ENCODE measurements at places on chromosomes 3 and 15.

GRCh38 chr15:68581725-68582124 lies 2.9 kb downstream of the CORO2B start:
- DNase-seq, result no peak

DNA sequence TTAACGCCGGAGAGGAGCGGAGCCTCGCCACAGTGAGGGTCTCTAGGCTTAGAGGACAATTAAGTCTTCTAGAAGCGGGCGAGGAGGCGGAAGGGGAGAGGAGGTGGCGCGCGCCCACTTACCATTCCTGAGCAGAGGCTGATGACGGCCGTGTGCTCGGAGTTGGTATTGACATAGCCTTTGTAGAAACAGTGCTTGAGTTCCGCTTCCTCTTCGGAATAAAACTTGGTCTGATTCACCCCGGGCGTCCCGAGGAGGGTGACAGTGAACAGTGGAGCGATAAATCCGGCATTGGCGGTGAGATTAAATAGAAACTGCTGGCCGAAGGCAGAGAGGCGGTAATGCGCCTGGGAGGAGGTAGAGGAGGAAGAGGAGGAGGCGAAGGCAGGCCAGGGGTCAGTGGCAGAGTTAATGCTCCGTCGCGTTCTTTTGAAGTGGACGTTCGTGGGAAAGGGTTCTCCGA lies 1.3 kb downstream of the ADAMTS9 start:
- no peak for DNase-seq

- no peak for DNase-seq
Observed at GRCh38 chr3:50381383-50381782, 22.1 kb upstream of the TMEM115 start.

DNA sequence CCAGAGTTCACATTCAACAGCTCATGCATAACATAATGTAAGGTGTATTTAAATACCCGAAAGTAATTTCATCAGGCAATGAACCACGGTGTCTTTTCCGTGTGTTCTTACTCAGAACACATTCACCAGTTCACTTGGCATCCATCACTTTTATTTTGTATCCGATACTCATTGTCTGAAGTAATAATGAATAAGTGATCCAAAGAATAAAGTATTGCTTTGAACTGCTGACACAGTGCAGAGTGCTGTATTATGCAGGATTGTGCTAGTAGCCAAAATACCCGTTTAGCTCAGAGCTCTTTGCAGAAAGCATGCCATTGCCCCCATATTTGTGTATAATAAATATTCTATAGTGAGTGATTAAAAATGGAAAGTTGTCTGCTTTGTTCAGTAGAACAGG lies 460.9 kb upstream of the KCNMB2 start:
- DNase-seq, result no peak

GRCh38 chr15:73024168-73024567 lies 28.1 kb upstream of the NEO1 start:
- DNase-seq, result no peak

GRCh38 chr3:155001289-155002010 lies 78.7 kb upstream of the MME start:
- DNase-seq, result no peak

- DNase-seq, result no peak
Observed at GRCh38 chr15:92885224-92886041, 14.7 kb upstream of the CHD2 start.

GRCh38 chr3:119211193-119211592 lies 29.5 kb downstream of the B4GALT4 start:
- DNase-seq, result no peak

- no peak for DNase-seq
Observed at GRCh38 chr3:116280130-116280740, 165.1 kb downstream of the LSAMP start.

- no peak for DNase-seq
Observed at GRCh38 chr3:179174898-179175297, 26.7 kb downstream of the PIK3CA start.

DNA sequence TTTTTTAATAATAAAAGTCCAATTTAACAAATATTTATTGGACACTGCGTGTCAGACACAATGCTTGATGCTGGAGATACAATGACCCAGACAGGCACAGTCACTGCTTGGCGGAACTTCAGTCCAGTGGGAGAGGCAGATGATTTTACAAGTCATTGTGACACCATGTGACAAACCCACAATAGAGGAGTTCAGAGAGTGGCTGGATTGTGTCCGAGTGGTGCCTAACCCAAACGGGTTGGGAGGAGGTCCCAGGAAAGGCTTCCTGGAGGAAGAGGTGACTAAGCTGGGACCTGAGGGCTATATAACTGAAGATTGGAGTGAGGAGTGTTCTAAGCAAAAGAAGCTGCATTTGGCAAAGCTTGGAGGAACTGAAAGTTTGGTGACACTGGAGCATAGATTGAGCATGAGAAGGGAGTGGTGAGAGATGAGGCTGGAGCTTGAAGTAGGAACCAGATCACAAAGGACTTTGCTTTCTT lies 41.4 kb downstream of the CRTC3 start:
- no peak for DNase-seq

DNA sequence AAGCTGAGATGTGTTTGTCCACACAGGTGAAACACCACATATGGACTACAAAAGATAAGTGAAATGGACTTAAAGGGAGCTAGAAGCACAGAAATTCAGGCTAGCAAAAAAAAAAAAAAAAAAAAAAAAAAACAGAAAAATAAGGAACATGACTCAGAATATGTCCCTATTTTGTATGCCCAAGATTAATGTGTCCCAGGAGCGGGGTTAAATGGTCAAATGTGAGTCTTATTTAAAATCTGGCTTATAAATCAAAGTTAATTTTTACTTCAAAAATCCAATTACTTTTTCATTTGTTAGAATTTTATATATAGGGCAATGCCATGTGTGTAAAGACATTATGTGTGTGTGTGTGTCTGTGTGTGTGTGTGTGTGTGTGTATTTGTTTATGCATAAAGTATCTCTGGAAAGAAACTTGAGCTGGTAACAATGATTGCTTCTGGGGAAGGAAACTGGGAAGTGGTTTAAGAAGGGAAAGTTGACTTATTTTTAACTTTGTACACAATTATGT lies 986.5 kb downstream of the ROBO2 start:
- no peak for DNase-seq

DNA sequence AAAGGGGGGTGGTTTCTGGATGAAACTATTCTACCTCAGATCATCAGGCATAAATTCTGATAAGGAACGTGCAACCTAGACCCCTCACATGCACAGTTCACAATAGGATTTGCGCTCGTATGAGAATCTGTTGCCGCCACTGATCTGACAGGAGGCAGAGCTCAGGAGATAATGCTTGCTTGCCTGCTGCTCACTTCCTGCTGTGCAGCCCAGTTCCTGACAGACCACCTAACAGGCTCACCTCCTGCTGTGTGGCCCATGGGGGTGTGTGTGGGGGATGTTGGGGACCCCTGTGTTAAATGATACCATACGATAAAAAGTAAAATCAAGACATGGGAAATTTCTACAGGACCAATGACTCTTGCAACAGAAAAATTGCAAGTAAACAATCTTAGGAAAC lies 24.0 kb downstream of the CP start:
- DNase-seq, result no peak

- no peak for DNase-seq
Observed at GRCh38 chr3:38603731-38604131, 45.8 kb downstream of the SCN5A start.

DNA sequence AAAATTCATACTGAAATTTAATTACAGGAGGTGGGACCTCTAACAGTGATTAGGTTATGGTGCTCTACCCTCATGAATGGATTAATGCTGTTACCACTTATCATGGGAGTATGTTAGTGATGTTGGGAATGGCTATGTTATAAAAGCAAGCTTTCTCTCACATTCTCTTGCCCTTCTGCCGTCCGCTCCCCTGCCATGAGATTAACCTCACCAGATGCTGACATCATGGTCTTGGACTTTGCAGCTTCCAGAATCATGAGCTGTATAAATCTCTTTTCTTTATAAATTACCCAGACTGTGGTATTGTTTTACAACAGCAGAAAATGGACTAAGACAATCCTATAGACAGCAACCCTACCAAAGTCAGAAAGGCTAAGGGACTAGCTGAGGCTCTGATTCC lies 884.8 kb downstream of the FHIT start:
- DNase-seq, result no peak

DNA sequence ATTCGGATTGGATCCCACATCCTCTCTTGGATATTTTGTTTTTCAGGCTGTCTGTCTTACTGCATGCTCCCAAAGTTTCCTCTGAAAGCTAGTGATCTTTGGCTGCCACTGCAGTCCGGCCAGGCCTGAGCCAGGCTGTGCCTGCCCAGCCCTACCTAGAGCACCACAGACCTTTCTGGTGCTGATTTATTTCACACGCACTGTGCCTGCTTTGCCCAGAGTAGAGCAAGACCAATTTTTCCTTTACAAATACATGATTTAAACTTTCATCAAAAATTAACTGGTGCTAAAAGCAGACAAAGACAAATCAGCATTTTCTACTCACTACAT lies 28.0 kb upstream of the NDUFB4 start:
- no peak for DNase-seq

GRCh38 chr3:15223685-15224572 lies 17.9 kb downstream of the CAPN7 start:
- DNase-seq, result no peak

DNA sequence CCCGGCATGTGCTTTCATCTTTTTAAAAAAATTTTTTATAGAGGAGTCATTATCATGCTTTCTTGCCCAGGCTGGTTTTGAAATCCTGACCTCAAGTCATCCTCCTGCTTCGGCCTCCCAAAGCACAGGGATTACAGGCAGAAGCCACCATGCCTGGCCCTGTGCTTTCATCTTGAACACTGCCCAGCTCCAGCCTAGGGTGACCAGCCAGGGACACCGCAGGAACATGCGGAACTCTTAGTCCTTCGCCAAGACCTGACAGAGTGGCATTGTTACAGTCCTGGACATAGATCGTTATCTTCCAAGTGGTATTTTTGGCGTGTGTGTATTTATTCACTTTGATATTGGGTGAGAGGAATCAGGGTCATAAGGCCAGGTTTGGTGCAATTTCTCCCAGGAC lies 7.9 kb upstream of the FURIN start:
- DNase-seq, result no peak

- DNase-seq, result no peak
Observed at GRCh38 chr3:73437828-73438227, 186.9 kb downstream of the PDZRN3 start.

- no peak for DNase-seq
Observed at GRCh38 chr3:134426660-134427181, 52.5 kb upstream of the AMOTL2 start.

GRCh38 chr3:126109880-126110235 lies 25.9 kb upstream of the SLC41A3 start:
- no peak for DNase-seq

- DNase-seq, result no peak
Observed at GRCh38 chr15:99436542-99437314, 129.1 kb upstream of the MEF2A start.

All from anterior cingulate cortex (tissue), 58 donors.